ENCODE measurements at places on chromosomes 5 and 9.

- peak; percentile 54 for DNase-seq
Measured at GRCh38 chr9:135501261-135502167, 1.0 kb downstream of the MRPS2 start.

- no peak for DNase-seq
Measured at GRCh38 chr5:3622961-3623360, 27.3 kb downstream of the IRX1 start.

- DNase-seq: no peak
Measured at GRCh38 chr5:57754616-57755015, 272.0 kb upstream of the ACTBL2 start.

GRCh38 chr5:165525271-165525670, 2019.9 kb downstream of the MAT2B start:
- DNase-seq: no peak

GRCh38 chr9:81052846-81053245, 636.5 kb downstream of the TLE1 start:
- DNase-seq: no peak

DNA sequence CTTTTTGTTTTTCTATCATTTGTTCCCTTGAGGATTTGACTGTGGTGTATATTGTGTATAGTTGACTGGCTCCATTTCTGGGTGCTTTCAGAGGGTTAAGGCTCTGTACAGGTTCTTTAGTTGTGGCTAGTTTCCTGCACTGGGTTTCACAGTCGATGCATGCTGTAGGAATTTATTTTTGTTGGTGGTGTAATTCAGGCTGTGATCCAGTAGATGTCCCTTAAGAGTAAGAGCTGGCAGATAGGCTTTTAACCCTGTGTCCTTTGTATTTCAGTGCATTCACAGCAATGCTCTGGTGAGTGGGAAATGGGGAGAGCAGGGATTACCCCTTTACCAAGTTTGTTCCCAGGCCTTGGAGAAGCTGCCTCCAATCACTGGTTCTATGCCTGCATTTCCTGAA, 112.9 kb downstream of the SPATA31D1 start:
- no peak for DNase-seq

DNA sequence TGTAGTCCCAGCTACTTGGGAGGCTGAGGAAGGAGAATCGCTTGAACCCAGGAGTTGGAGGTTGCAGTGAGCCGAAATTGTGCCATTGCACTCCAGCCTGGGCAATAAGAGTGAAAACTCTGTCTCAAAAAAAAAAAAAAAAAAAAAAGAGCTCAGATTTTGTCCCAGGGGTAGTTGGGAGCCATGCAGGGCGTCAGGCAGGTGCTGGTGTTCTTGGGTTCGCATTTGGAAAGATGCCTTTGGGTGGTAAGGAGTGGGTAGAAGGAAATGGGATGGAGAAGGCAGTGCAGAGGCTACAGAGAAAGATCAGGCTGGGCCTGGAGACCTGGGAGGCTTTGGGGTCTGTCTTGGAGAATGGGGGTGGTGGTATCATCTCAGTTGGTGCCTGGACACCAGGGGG, 23.9 kb downstream of the ADGRD2 start:
- DNase-seq: no peak

DNA sequence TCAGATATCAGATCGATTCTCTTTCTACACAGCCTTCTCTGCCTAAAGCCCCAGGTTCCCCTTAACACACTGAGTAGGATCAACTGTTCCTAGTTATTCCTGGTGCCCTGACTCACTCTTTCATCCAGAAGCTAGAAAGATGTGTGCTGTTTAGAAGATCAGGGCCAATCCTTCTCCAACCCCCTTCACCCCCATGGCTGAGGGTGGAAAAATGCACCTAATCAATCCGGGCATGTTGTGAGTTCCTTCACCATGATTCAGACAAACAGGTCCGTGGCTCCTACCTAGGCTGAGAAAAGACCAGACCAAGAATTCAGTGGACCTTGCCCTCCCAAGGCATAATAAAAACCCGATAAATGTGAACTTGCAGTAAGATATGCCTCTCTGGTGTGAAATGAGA, 85.4 kb upstream of the EQTN start:
- DNase-seq: no peak

- no peak for DNase-seq
Measured at GRCh38 chr5:158123595-158123994, 264.6 kb upstream of the CLINT1 start.

DNA sequence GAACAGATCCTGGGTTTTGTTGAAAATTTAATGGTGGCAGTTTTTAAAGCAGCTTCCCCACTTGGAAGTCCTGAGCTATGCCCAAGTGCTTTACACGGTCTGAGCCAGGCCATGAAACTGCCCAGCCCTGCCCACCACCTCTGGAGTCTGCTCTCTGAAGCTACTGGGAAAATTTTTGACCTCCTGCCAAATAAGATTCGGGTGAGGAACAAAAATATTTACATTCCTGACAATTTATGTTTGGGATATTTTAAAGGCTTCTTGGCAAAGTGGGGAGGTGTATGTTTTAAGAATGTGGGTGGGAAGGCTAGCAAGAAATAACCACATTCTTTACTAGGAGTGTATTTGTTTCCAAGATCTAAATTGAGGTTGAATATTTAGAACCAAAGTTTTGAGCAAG, 50.0 kb downstream of the HACD4 start:
- DNase-seq: no peak

DNA sequence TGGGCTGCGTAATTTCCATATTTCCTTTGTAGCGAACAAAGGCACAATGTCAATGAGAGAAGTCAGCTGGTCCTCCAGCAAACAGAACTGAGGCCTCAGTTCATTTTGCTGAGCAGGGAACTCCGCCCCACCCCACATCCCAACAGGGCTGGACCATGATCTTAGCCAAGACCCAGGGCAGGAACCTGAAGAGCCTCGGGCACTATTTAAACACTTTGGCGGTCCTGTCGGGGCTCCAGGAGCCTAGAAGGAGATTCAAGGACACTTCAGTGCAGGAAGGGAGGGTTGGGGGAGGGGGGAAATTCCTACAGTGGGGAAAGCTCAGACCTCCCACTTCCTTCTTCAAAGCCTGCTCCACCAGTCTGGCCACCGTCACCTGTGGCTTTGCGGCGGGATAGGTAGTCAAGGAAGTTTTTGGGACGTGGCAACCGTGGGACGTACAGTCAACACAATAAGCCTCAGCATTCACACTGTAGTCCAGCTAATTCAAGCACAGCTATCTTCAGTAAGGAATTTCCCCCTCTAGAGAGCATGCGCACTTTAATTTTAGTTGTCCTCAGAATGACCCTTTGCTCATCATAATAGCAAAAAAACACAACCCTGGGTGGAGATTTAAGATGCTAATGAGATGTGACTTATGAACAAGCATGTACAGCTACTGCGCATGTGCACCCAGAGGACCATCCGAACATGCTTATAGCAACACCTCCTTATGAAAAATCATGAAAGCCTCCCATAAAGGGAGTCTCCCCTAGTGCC, 30.9 kb downstream of the S1PR3 start:
- DNase-seq: no peak

GRCh38 chr5:65244031-65244430, 237.7 kb downstream of the ADAMTS6 start:
- no peak for DNase-seq

DNA sequence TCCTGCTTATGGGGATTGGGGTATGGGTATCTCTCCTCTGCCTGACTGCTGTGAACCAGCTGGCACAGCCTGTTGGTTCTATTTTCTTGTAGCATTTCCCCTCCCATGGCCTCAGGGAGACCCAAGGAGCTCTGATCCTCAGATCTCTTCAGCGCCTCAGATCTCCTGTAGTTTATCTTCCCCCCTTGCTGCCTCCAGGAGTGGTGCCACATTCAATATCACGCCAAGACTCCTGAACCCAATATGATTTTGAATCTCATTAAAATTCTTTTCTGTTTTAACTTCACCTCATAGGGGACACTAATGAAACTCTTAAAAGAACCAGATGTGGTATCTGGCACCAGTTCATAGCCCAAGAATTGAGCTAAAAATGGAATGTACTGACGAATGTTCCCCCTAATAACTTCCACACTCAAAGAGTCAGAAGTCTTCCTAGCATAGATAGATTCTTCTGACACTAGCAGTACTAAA, 59.6 kb upstream of the LIFR start:
- DNase-seq: no peak

All from left cardiac atrium (tissue), 4 donors.